Activated CD8-positive, alpha-beta memory T cell treated with anti-CD3 and anti-CD28 coated beads for 4 hours (primary cell): ENCODE measurements at places on chromosomes 5 and 9.

GRCh38 chr5:78182838-78183237 is 111.7 kb downstream of the AP3B1 start:
- no peak for DNase-seq

DNA sequence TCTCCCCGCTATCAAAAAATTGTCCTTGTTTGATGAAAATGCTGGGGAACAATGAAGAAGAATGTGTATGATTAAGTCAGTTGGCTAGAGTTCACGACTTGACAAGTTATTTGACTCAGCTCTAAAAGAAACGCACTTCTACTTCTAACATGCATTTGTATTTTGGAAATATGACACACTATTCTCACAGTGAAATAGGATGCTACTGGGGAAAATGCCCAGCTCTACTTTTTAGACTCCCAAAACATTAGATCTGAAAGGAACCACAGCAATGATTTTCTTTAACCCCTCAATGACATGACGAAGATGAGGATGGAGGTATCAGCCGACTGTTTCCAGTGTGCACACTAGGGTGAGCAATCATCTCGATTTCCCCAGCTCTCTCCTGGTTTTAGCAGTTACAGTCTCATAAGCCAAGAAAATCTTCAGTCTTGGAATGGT is 83.6 kb upstream of the PCSK1 start:
- DNase-seq = no peak

- no peak for DNase-seq
Observed at GRCh38 chr9:86341007-86341491, 13.2 kb downstream of the TUT7 start.

- no peak for DNase-seq
Observed at GRCh38 chr9:138070815-138071214, 193.2 kb downstream of the CACNA1B start.

DNA sequence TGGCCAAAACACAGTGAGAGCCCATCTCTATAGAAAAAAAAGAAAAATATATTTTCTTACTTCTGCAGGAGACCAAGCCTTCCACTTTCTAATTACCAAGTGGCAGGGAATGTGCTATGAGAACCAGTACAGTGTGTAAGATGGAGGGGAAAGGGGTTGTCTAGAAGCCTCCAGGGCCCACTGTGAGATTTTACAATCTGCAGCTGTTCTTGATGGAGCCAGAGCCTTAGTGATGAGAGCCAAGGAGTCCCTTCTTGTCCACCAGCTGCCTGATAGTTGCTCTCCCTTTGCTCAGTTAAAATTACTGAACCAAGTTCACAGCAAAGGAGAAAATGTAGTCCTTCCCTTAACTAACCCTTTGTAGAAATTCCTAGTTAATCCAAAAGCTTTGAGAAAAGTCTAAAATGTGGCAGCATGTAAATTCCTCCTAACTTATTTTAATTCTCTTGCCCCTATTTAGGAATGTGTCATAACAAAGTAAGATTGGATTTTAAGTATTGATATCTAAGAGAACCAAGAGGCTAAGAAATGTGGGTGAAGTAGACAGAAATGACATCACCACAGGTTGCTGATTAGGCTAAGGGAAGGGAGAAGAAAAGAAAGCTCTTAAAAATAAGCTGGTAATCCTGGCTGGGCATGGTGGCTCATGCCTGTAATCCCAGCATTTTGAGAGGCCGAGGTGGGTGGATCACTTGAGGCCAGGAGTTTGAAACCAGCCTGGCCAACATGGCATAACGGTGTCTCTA is 19.3 kb downstream of the SRP19 start:
- DNase-seq = no peak

- DNase-seq = no peak
Observed at GRCh38 chr5:17666726-17667235, 32.5 kb downstream of the TAF11L14 start.

- DNase-seq = no peak
Observed at GRCh38 chr5:150710165-150710564, 9.3 kb upstream of the RBM22 start.

GRCh38 chr9:122996586-122996985 is 36.9 kb upstream of the GPR21 start:
- DNase-seq = no peak

- no peak for DNase-seq
Observed at GRCh38 chr9:127173063-127173462, 50.6 kb upstream of the ANGPTL2 start.

GRCh38 chr5:50967009-50967562 is 300.6 kb downstream of the PARP8 start:
- no peak for DNase-seq

DNA sequence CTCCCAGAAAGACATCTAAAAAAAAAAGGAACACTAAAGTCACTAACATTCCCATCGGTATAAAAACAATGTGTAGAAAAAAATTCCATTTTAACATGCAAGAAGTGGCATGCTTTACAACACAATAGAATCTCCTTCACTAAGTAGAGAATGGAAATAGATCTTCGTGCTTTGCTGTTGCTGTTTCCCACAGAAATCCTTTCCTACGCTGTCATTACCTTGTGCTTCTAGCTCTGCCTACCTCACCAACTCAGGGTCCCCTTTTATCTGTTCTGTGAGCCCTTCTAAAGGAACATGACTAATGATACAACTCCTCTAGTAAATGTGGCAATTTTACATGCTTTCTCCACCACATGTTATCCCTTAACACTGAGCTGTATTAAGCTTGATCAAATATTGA is 202.9 kb downstream of the MCTP1 start:
- no peak for DNase-seq

GRCh38 chr9:125521462-125522327 is 185.3 kb downstream of the MAPKAP1 start:
- no peak for DNase-seq

DNA sequence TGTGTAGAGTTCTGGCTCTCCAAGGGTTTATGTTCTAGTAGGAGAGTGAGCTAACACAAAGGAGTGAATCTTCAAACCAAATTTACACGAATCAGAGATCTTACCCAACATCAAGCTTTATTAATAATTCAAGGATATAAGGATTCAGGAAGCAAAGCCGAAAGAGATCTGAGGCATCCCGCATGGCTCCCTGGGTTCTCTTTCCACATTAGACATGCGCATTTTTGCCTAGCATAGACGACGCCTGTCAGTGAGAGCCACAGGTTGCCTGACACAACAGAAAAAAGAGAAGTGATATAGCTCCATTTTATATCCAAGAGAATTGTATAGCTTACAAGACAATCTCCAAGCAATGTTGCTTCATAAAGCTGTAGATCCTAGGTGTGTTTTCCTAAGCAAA is 52.6 kb downstream of the ESM1 start:
- no peak for DNase-seq

DNA sequence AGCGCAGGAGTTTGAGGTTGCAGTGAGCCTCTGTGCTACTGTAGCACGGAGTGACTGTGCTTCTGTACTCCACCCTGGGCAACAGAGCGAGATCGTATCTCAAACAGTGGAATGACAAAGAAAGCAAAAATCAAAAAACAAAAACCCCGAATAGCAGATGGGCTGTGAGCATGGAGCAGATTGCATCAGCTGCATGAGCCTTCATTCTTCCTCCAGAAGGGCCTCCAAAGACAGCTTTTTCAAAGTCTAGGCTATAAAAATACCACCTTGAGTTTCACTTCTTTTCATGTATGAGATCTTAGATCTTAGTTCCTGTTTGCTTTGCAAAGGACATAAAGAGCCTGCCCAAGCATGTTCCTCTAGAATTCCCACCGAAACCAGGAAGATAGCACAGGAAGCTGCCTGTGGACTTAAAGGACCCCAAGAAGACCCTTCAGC is 15.0 kb upstream of the HSPB3 start:
- no peak for DNase-seq

DNA sequence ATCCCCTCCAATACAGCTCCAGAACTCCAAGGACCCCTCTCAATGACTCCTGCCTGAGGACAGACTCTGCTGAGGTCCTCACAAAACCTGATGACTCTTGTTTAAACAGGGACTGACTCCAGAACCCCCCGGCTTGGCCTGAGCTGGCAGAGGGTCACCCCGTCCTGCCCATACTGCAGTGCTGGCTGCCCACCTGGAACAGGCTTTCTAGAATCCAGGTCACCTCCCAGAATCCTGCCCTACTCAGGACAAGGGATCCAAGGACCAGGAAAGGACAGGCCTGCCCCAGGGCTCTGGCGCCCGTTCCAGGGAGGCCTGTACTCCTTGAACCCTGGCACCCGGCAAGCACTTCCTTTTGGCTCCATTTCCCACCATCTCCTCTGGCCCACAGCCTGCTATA is 22.2 kb downstream of the RALGDS start:
- no peak for DNase-seq

- no peak for DNase-seq
Observed at GRCh38 chr5:34502581-34502980, 153.5 kb upstream of the RAI14 start.

DNA sequence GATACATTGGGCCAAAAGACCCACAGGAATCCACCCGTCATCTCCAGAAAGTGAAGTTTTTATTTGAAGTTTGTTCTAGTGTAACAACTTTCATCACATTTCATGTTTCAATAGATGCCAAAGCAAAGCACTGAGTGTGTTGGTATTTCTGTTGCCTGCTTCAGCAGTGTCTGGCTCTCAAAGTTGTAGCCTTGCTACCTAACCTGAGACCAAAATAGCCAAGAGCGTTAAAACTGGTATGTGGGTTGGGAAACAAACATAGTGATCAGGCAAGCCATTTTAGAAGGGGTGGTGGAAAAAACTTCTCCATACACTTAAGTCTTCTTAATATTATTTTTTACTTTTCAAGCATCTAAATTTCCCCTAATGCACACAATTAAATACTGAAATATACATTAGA is 150.3 kb upstream of the DHFR start:
- no peak for DNase-seq

GRCh38 chr9:90770182-90770738 is 31.4 kb upstream of the SYK start:
- DNase-seq = no peak

DNA sequence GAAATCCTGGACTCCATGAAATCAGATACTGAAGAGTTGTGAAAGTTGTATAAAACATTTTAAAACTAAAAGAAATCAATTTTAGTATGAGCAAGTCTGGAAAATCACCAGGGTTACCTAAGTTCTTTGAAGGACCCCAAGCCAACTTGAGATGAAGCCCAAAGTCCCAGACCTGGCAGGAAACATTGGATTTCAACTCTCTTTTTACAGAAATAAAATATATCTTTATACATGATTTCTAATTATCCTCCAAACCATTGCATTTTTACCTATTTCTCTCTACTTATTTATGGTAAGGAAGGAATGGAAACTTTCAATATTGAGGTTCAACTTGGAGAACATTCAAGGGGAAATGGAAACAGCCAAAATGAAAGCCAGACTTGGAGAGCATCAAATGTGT is 390.6 kb upstream of the C9orf72 start:
- DNase-seq = no peak

DNA sequence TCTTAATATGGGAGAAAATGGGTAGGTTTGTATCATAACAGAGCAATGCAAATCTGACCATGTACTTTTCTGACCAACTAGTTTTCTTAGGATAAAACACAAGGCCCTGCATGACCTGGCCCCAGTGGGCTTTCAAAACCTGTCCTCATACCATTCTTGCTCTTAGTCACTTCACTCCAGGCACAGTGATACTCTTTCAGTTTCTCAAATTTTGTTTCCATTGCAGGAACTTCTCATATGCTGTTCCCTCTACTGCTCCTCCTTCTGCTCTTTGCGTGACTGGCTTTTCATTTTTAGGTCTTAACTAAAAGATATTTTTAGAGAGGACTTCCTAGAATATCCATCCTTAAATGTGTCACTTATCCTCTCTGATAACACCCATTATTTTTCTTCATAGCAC is 112.4 kb downstream of the INIP start:
- no peak for DNase-seq

- no peak for DNase-seq
Observed at GRCh38 chr5:179409806-179410205, 64.5 kb upstream of the ADAMTS2 start.

- DNase-seq = no peak
Observed at GRCh38 chr5:73825736-73826135, 199.7 kb downstream of the ARHGEF28 start.

DNA sequence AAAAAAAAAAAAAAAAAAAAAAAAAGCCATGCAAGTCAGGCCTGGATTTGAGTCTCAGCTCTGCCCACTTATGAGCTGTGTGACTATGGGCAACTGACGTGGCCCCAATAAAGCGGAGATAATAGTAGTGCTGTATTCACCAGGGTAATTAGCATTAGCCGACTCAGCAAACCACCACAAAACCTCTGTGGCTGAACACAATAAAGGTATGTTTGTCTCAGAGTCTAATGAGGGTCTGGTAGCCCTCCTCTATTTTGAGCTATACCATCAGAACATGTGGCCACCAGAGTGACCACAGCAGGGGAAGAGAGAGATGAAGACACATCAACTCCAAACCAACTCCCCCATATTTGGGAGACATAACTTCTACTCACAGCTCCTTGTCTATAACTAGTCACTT is 15.9 kb downstream of the SWI5 start:
- DNase-seq = no peak

- DNase-seq = no peak
Observed at GRCh38 chr9:134066913-134067851, 644 bp downstream of the BRD3 start.

DNA sequence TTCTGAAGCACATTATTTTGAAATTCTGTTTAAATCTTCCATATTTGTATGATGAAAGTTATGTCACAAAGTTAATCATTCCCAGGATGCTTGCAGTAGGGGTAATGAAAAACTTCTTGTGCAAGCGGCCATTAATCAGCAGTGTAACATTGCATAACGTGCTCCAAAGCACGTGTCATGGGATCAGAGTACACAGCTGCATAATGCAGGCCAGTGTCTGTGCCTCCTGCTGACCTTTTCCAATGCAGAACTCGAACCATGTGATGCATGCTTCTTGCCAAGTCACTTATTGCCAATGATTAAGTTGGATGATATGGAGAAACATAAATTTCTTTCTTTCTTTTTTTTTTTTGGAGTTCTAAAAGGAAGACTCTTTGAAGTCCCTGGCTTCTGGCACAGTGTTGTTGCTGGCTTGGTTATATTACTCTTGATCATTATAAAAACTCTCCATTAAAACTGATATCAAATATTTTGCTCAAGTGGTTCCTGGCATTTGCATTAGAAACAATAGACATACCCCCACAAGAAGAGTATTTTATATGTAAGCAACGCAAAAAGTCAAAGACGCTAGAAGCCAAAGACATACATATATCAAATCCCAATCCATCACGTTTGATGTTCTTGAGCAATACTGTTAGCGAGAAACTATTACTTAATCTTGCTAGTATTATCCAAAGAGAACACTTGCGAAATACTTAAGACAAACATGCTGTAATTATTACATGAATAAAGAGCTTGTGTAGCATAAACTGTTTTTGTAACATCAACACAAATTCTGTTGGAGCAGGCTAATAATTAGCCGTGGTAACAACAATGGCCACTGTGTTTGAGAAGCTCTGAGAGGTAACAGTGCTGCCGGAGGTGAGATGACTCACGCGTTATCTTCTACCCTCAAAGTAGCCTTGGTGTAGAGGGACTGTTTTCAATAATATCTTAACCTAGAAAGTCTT is 164.2 kb downstream of the AUH start:
- no peak for DNase-seq

DNA sequence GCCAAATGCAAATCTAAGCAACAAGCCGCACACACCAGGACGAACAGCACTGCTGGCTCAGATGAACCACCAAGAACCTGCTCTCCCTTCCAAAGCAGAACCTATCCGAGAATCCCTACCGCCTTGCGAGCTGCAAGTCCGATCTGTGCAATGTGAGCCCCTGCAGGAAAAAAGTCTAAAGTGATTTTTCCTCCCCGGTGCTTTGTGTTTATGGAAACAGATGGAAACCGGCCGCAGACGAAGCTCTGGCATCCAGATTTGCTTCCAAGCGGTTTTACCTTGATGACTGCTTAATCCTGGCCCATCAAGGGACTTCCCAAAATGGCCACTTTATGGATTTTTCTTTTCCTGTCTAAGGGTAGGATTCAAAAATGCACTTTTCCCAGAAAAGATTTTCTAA is 112.5 kb downstream of the VAV2 start:
- DNase-seq = no peak
